Mammary microvascular endothelial cell (primary cell): ENCODE measurements at places on chromosomes 6 and 20. TPM values are rescaled to one million over a fixed set of nuclear protein-coding genes. Genes with fewer than 3 reads are reported as not detected.

Gene FKBP1A
- total RNA-seq: 313 and 314 TPM in 2 replicates

Gene RRAGD
- 2.9 and 3.1 TPM in 2 replicates for total RNA-seq

Gene ARMC2
- 0.27 and 0.74 TPM in 2 replicates for total RNA-seq

Gene TPD52L1
- 5.5 and 7.0 TPM in 2 replicates for total RNA-seq

Gene ZSCAN26
- total RNA-seq: 7.6 and 18.6 TPM in 2 replicates

Gene TNFRSF6B
- total RNA-seq: 298 and 328 TPM in 2 replicates

Gene CENPW
- total RNA-seq: 28.8 and 33.8 TPM in 2 replicates

Gene NKX2-2
- not detected in 2 replicates for total RNA-seq

Gene CRISP3
- not detected in 2 replicates for total RNA-seq

Gene HRH3
- total RNA-seq: not detected in 2 replicates

Gene OOEP
- total RNA-seq: not detected in 2 replicates

Gene SNX9
- 43.5 and 47.4 TPM in 2 replicates for total RNA-seq

Gene PSORS1C2
- not detected in 2 replicates for total RNA-seq

Gene GGTLC1
- total RNA-seq: not detected in 2 replicates

Gene ANKRD60
- total RNA-seq: not detected in 2 replicates

Gene SIRPB1
- total RNA-seq: 0.80 TPM in 1 of 2 replicates, not detected in the other

Gene PLEKHG1
- total RNA-seq: 57.0 and 63.6 TPM in 2 replicates

Gene SLC35D3
- not detected in 2 replicates for total RNA-seq

Gene KHDC1L
- not detected in 2 replicates for total RNA-seq

Gene NRSN1
- total RNA-seq: not detected in 2 replicates

Gene SPTLC3
- total RNA-seq: 0.33 and 0.89 TPM in 2 replicates
